Activated CD4-positive, alpha-beta T cell treated with anti-CD3 and anti-CD28 coated beads, Interleukin-2, amount 10 ng/mL, durations not matched to agents 24 days and 14 days (primary cell): ENCODE measurements at places on chromosomes 12 and 14.

GRCh38 chr12:15592934-15593333, 196.3 kb downstream of the EPS8 start:
- no peak for DNase-seq

- DNase-seq: no peak
Measured at GRCh38 chr12:109346920-109347319, 780 bp upstream of the MYO1H start.

- no peak for DNase-seq
Measured at GRCh38 chr14:94540031-94540794, 21.0 kb upstream of the SERPINA4 start.

- no peak for DNase-seq
Measured at GRCh38 chr12:15130541-15130940, 90.7 kb downstream of the RERG start.

- DNase-seq: peak; percentile 74
Measured at GRCh38 chr12:104458694-104459367, 2.1 kb downstream of the CHST11 start.

GRCh38 chr14:77613201-77613600, 3.2 kb downstream of the SPTLC2 start:
- DNase-seq: no peak

DNA sequence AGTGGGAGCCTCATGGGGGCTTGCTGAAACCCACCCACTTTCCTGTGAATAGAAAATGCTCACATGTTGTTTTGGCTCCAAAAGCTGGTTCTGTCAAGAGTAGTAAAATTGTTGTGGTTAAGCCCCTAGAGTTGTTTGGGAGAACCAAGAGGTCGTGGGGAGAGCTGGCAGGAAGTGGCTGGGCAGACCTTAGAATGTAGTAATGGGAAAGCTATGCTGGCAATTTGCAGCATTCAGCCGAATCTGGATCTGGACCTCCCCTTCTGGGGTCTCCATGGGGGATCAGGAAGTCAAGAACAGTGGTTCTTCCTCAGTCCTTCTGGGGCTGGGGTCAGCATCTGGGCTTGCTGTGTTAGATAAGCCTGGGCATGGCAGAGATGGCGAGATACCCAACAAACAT, 150.6 kb upstream of the TBX3 start:
- DNase-seq: no peak

- no peak for DNase-seq
Measured at GRCh38 chr12:58424735-58425392, 483.5 kb downstream of the ATP23 start.

- DNase-seq: no peak
Measured at GRCh38 chr14:89674936-89675335, 257.9 kb upstream of the FOXN3 start.
